Hematopoietic multipotent progenitor cell (in vitro differentiated cells): ENCODE measurements at places on chromosomes 12 and 14.

DNA sequence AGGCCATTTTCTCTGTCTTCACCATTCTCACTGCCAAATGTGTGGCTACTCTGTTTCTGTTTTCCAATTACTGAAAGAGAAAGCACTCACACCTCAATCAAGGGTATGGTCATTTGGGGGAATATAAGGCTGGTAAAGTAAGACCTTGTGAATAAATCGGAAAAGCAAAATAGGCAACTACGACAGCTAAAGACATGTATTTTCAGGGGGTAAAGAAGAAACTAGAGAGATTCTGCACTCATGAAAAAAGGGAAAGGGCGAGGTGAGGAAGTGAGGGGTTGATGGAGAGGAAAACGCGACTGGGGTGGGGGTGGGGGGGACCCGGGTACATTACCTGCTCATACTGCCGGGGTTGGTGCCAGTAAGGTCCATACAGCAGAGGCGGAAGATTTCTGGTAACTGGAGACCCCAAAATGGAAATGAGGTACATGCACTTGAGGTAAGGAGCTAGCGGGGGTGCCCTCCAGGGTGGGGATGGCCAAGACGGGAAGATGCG, 19.3 kb downstream of the CHD8 start:
- DNase-seq = no peak

- DNase-seq = no peak
Measured at GRCh38 chr14:104999361-104999760, 13.8 kb downstream of the CLBA1 start.

DNA sequence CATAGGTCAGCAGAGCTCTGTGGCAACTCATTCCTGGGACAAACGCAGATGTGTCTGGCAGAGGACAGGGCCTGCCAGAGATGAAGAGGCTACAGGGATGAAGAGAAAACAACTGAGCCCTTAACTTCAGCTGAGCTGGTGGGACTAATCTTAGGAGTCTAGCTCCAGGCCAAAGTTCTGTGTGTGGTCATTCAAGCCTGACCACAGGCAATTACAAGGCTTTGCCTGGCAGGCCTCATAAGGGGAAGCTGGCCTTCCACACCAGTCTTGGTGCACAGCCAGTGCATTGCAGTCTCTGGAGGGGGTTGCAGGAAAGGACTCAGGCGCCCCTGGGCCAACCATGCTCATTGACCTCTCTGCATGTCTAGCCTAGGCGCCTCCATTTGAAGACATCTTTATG, 127.6 kb upstream of the DAAM1 start:
- DNase-seq = no peak

GRCh38 chr12:53625373-53625945, 723 bp downstream of the ATF7 start:
- DNase-seq = no peak

- DNase-seq = no peak
Measured at GRCh38 chr12:131901431-131902331, 7.3 kb downstream of the ULK1 start.

DNA sequence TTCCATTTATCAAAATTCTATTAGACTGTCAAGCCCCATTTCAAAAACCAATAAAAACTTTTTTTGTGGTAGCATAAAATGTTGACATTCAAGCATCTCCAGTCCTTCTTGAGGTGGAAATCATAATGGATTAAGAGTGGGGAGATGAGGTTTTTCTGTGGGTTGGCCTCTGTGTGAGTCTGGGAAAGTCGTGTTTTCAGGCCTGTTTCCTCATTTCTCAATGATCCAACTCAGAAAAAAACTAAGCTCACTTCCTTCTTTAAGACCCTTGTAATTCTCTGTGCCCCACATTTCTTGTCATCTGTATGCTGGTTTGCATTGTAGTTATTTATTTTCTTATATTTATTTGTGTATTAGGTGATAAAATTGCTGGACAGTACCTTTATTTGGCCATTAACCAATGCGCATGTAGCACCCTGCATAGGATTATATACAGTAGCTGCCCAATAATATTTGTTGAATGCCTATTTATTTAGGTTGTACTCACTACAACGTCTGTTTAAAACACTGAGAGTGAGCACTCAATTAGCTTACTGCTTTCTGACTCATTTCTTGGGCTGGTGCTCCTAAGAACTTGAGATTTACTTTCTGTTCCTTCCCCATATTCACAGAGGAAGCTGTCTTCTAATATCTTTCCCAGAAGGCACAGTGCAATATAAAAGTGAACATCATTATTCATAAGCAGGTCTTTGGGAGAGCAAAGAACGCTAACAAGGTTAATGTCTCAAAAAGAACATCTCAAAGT, 121.9 kb downstream of the DNAI7 start:
- DNase-seq = no peak

DNA sequence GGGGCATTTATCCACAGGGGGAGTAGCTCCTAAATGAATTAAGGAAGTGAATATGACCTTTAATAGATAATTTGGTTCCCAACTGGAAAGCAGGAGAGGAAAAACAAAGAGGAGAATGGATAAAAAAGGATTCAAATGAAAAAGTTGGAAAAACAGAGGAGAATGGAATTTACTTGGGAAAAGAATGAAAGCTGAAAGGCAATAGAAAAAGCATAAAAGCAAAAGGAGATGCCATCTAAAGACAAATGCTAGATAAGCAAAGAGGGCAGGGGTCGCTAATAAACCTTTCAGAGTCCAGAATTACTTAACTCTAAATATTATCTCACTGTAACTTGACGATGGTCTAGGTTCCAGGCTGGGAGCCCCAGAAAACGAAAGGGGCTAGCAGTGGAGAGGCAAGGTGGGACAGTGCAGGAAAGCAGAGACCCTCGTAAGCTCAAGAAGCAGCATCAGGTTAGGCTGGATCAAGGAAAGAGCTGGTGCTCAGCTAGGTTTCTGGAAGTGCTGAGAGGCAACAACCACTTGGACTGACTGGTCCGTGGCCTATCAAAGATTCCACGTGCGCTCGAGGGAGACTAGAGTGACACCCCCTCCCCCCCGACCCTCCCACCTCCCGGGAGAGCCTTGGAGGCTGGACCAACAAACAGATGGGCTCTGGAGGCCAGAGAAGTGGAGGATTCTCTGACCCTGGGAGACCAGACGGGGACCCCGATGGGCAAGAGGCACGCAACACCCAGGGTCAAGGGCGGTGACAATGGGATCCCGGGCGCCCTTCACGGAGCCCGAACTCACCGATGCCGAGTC, 1.2 kb downstream of the SLC2A13 start:
- DNase-seq = peak; percentile 0

DNA sequence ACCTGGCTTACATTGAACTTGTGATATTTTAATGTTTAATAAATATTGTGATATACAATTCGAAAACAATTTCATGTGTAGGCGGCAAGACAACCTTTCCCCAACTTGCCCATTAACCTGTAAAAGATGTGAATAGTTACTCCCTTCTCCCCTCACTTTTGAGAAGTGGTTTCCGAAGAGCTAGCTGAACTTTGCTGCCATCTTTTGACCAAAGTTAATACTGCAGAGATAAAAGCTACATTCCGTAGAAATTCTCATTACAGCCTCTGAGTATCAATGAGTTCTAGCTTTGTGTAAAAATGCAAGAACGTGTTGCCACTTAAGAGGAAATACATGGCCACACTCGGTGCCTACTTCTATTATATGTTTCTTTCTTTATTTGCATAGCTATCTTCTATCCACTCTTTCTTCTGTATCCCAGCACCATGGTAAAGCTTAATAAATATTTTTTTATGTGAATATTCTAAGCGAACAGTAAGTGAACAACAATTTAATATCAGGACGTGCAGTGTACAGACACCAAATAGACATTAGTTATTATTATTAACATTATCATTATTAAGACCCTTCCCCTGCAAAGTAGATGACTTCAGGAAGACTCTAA, 105.1 kb upstream of the TMEM260 start:
- peak; percentile 79 for DNase-seq

DNA sequence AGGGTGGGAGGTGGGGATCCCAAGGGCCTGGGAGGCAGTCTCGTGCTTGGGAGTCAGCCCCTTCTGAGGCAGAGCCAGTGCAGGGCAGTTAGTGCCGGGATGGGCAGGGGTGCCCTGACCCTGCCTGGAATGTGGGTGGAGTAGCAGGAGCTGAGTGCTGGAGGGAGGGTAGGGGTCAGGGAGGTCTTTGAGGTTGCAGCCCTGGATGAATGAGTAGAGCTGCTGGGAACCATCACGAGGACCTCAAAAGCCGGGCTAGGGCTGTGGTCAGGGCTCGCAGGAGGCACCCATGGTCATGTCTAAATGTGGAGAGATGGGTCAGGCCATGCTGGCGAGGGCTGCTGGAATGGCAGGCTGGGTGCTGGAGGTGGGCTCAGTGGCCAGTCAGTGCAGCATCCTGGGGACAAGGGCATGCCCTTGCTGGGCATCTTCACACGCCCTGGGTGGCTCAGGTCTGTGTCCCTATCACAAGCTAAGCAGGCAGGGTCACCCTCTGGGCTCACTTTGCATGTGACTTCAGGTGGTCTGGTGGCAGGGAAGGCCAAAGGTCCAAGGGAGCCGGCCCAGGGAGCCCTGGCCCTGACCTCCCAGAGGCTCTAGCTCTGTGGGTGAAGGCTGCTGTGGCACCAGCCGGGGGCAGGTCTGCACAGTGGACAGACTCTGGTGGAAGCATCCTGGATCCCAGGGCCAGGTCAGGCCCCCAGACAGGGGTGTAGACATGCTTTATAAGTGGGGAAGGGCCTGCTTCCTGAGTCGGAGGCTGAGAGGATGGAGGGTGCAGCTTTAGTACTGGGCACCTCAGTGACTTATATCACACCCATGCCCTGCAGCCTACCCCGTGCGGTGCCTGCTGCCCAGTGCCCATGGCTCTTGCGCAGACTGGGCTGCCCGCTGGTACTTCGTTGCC, 24.5 kb downstream of the PAPLN start:
- DNase-seq = no peak

DNA sequence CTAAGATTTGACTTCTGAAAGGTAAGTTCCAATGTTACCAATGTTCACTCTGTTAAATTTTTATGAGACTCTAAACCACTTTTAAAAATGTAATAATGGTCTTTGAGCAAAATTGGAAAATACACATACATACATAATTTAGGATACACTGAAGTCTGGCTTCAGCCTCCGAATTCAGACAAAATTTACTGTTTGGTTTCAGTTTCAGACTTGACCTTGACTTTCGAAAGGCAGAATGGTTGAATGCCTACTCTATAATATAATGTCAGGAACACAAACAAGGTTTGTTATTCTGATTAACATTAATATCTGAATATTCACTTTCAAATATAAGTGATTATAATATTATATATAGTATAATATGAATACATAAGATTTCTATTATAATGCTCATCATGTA, 74.1 kb upstream of the KRAS start:
- DNase-seq = no peak

DNA sequence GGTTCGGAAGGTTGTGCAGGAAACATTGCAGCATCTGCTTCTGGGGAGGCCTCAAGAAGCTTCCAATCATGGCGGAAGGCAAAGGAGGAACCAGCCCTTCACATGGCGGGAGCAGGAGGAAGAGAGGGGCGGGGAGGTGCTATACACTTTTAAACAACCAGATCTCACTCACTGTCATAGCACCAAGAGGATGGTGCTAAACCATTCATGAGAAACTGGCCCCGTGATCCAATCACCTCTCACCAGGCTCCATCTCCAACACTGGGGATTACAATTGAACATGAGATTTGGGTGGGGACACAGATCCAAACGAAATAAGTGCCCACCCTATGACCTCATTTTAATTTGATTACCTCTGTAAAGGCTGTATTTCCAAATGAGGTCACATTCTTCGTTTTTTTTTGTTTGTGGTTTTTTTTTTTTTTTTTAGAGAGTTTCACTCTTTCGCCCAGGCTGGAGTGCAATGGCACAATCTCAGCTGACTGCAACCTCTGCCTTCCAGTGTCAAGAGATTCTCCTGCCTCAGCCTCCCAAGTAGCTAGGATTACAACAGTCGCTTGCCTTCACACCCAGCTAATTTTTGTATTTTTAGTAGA, 11.4 kb upstream of the ORAI1 start:
- no peak for DNase-seq

DNA sequence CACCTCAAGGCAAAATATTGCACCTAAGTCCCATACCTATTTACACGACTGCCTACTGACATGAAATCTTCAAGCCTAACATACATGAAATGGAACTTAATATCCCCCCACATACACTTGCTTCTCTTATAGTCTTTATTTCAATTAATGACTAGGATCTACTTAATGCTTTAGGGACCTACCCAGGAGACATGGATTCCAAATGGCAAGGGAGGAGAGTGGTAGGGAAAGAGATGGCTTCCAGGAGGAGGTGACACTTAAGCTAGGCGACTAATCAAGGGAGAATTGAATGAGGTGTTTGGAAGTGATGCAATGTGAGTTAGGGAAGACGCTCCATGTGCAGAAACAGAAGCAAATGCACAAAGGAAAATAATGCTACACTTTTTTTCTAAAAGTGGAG, 9.7 kb upstream of the PPP1R12A start:
- no peak for DNase-seq

- DNase-seq = no peak
Measured at GRCh38 chr14:62015243-62015642, 253.0 kb downstream of the SNAPC1 start.

DNA sequence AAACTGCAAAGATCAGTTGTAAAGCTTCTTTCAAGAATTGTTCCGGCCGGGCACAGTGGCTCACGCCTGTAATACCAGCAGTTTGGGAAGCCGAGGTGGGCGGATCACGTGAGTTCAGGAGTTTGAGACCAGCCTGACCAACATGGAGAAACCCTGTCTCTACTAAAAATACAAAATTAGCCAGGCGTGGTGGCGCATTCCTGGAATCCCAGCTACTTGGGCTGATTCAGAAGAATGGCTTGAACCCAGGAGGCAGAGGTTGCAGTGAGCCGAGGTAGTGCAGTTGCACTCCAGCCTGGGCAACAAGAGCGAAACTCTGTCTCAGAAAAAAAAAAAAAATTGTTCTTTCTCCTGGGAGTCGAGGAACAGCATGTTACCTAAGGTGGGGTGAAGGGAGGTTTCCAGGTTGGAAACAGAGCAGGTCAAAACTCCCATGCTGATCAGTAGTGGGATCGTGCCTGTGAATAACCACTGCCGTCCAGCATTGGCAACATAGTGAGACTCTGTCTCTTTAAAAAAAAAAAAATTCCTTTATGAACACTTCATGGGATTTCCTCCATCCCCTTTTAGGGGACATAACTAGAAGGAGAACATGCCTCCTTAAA, 13.9 kb downstream of the FBXO34 start:
- DNase-seq = no peak

- DNase-seq = no peak
Measured at GRCh38 chr12:20274008-20274407, 94.3 kb upstream of the PDE3A start.

GRCh38 chr12:27548301-27549199, 24.5 kb downstream of the PPFIBP1 start:
- no peak for DNase-seq

DNA sequence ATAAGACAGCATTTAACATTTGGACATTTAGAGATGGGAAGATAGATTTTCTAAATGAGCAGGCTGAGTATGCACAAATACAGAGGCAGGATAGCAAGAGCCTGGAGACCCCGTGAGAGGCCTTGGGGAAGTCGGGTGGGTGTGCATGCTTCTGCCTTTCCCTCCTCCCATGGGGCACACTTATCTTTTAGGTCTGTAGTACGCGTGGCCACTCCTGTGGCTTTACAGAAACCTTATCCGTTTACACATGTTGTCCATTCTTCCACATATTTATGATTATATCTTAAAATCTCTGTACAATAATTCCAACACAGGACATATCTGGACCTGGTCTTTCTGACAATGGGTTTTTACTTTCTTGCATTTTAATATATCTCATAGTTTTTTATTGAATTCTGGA, 33.6 kb downstream of the GYS2 start:
- DNase-seq = no peak

GRCh38 chr12:78406213-78406612, 458.4 kb upstream of the SYT1 start:
- DNase-seq = no peak
